SHP77 (cell line): ENCODE measurements at places on chromosomes 3 and 15.

GRCh38 chr3:2516762-2517441 is 418.2 kb downstream of the CNTN4 start:
- no peak for DNase-seq

GRCh38 chr15:66269326-66270090 is 16.0 kb upstream of the MEGF11 start:
- peak; percentile 60 for DNase-seq

DNA sequence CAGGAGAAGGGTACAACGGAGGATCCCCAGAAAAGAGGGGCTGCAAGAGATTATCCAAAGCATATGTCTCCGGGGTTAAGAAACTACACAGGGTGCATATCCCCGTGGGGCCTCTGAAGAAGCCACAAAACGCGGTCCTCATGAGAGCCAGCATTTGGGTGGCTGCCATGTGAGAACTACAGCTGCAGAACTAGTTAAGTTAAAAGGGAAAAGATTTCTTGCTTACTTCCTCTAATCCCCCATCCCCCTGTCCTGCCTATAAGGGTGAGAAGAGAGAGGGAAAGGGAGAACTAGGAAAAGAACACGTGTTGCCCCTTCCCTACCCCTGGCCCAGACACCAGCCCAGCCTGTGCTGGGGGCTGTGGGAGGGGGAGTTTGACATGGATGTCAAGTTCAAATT is 70.4 kb upstream of the PCSK6 start:
- no peak for DNase-seq

DNA sequence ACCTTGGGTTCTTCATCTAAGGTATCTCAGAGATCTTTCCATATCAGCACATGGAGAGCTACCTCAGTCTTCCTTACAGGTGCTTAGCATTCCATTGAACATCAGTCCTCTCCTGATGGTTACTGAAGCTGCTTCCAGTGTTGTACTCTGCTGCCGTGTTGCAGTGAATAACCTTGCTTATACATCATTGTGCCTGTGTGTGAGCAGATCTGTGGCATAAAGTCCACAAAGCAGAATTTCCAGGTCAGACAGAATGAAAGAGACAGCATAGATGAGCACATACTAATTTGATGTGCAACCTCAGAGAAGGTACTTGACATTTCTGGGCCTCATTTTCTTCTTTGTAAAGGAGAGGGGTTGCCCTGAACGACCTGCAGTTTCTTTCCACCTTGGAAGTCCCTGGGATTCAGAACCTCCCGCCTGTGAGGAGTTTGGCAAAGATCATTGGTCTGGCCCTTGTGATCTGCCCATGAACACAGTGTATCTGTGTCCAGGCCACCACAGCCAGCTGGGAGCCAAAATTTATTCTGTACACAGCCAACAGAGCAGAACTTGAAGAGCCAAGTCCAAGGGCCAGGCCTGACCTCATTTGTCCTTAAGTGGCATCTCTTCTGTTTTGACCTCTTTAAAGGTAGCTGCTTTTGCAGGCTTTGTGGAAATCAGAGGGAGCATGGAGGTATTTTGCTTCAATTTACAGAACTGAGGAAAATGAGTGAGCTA is 57.2 kb upstream of the SLC7A14 start:
- DNase-seq: no peak

- no peak for DNase-seq
Measured at GRCh38 chr3:198030125-198030524, 70.1 kb downstream of the LMLN start.

GRCh38 chr3:177468331-177468730 is 271.0 kb upstream of the TBL1XR1 start:
- DNase-seq: no peak

GRCh38 chr15:58704155-58704865 is 45.2 kb downstream of the ADAM10 start:
- no peak for DNase-seq
